ENCODE measurements at places on chromosomes 7 and 10.

DNA sequence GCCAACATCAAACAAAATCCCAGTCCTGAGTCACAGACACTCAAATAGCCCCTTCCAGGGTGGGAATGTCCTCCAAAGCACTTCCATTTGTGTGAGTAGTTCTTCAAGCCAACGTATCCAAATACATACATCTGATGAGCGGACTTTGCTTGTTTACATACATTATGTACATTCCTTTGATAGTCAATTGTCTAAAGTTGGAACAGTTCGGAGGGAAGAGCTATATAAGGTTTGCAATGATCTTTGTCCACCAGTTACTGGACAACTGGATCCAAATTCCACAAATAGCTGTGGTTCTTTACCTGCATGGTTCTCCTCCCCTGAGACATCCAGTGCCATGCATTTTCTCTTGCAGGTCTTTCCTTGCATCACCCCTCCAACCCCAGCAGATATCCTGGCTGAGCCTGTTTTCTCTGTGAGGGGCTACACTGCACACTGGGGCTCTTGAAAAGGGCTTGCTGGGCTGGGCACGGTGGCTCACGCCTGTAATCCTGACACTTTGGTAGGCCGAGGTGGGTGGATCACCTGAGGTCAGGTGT, 4.7 kb upstream of the MGMT start:
- no peak for DNase-seq

GRCh38 chr7:142878315-142878714, 7.2 kb downstream of the TRPV6 start:
- DNase-seq = peak; percentile 6

GRCh38 chr7:131689662-131690234, 133.3 kb upstream of the PODXL start:
- no peak for DNase-seq

- DNase-seq = no peak
These were observed 95.3 kb upstream of the HDAC9 start for GRCh38 chr7:18400275-18400674.

DNA sequence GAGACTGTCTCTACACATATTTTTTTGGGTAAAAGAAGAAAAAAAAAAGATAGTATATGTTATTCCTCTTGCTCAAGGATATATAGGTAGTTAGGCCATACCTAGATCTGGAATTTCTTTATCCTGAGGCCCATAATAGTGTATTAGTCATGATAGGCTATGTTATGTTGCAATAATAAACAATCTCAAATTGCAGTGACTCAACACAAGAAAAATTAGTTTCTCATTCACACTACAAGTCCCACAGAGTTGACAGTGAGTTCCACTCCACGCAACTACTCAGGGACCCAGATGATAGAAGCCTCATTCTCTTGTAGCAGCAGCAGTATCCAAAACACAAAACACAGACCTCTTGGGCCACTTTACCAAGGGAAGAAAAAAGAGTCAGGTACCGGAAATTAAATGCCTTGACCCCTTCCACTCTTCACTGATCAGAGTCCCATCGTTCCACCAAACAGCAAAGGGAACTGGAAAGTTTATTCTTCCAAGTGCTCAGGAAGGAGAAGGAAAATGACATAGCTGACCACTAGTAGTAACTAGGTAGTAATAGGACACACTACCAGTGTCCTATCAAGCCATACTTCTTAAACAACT, 7.4 kb upstream of the C10orf67 start:
- DNase-seq = peak; percentile 95

DNA sequence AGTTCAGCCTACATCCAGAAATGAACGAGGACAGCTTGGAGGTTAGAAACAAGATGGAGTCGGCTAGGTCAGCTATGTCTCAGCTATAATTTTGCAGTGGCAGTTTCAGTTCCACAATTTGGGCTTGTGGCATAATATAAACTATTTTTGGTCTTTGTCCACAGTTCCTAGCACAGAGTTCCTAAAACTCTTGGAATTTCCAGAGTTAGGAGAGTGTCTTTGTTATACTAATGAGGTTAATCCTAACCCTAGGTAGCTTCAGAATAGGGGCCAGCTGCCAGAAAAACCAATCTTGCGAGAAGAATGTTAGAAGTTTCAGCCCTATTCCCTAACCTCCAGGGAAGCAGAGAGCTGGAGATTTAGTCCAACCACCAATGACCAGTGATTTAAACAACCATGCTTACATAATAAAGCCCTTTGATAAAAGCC, 131.9 kb downstream of the AKR1D1 start:
- DNase-seq = no peak

DNA sequence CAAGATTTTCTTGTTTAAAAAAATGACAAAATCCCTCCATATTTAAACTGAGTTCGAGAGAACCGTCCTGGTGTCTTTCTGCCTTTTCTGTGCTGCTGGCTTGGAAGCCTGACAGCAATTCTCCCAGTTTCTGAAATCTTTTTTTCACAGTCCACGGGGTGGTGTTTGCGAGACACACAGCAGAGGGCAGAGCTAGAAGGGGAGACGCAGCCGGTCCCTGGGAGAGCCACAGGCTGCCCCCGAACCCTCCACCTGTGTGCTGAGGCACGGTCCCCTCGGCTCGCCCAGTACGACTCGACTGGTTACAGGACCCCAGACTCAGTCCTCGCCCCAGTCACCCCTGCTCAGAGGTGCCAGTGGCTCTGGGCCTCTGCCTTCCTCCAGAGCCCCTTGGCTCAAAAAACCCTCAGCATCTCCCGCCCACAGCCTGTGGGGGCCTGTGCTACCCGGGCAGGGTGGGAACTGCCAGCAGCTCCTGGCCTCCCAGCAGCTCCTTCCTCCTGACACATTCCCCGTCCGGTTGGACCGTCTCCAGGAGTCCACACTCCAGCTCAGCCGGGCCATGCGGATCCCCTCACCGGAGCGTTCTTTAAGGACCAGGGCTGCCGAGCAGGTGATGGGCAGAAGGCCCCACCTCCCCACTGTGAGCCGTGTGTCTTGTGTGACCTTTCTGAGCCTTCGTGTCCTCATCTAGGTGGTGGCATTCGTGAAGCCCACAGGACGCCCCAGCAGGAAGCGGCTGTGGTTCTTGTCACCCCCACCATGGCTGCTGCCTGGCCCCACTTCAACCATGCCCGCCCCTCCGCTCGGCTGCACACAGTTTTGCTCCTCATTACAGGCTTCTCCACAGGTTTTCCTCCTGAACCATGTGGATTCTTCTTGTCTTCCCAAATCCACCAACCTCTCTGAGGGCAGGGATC, 52.3 kb upstream of the EN2 start:
- no peak for DNase-seq

DNA sequence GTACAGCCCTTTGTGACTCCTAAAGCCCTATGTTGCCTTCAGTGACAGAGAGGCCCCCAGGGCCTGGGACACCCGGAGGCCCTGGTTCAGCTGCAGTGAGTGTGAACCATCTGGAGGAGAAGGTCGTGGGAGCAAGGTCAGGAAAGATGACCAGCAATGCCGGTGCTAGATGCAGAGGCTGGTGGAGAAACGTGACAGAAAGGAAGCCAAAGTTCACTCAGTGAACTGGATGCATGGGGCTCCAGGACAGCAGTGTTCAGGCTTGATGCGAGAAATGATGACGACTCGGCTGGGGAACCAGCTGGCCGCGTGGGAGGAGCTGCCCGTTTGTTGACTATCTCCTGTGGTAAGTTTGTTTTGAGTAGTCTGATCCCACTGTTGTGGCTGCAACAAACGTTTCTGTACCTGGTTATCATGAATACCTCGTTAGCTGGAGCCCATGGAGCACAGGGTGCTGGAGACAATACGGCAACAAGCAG, 54.1 kb upstream of the MKRN1 start:
- DNase-seq = no peak

DNA sequence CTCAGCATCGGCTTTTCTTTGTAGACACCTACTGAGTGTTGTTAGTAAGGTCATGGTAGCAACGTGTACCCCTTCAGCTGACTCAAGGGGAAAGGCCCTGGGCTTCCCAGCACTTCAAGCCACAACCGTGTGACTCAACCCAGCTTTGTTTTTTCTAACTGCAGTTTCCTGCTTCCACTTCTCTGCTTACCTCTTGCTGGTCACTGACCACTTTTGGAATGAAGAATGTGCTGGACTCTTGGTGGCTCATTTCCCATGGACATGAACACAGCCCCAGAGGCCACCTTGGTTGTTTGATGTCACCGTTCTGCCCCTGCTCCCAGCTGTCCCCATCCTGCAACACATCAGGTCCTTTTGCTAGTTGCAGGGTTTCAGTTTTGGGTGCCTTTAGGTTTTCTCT, 69.5 kb upstream of the ZNF438 start:
- peak; percentile 99 for DNase-seq

GRCh38 chr7:50921114-50921813, 138.6 kb upstream of the GRB10 start:
- DNase-seq = peak; percentile 39

All from renal cortical epithelial cell (primary cell).